ENCODE measurements at places on chromosomes 16 and 17. TPM values are rescaled to one million over a fixed set of nuclear protein-coding genes. Genes with fewer than 3 reads are reported as not detected.

- DNase-seq = no peak
Observed at GRCh38 chr17:77716289-77716926, 242.1 kb upstream of the TNRC6C start.

GRCh38 chr17:43134774-43135453 is 9.8 kb upstream of the BRCA1 start:
- no peak for DNase-seq

DNA sequence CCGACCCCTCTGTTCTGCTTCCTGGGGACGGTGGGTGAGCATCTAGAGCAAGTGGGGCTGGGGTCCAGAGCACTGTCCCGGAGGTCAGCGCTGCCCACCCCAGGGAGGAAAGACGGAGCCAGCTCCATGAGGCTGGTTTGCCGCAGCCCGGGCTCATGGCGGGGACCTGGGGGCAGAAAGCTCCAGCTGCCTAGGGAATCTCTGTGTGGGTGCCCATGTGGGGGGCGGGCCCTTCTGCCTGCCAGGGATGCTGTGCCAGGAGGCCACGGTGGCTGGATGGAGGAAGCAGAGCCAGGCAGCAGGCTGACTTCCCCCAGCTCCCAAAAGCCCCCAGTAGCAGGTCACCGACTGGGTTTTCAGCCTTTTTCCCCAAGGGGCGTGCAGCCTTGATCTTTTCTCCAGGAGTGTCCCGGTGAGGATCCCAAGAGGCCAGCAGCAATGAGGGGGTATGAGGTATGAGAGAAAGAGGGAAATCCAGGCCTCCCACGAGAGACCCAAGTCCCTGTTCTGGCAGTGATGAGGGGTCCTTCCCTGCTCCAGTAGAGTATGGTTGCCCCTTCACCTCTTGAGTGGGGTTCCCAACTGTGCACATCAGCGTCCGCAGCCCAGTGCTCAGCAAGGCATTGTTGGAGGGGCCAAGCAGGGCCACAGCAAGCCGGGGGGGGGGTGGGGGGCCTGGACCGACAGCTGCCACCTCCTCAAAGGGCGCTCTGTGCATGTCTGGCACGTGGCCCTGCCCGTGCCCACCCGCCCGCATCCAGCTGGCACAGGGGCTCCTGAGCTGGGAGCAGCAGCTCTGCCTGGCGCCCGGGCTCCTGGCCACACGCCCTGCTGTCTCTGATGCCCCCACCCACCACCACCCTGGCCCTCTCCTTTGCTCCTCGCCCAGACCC is 15.6 kb upstream of the BCAR1 start:
- DNase-seq = peak; percentile 65

- DNase-seq = no peak
Observed at GRCh38 chr17:2571523-2572303, 21.7 kb upstream of the PAFAH1B1 start.

DNA sequence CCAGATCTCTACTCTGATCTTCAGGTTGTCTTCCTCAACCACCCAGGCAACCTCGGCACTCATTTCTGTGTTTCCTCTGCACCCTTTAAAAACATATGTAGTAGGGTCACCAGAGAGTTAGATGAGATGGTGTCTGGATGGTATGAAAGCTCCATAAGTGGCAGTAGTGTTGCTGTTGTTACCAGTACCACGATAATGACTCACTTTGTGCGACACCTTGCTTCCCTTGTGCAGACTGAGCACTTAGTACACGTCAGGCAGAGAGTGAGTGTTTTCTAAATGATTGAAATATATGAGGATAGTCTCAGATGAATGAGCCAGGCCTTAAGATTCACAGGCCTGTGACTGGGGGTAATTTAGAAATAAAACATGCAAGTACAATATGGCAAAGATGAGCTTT is 188.7 kb downstream of the MAF start:
- no peak for DNase-seq

GRCh38 chr16:49854796-49855203 is 1.1 kb downstream of the ZNF423 start:
- peak; percentile 79 for DNase-seq

DNA sequence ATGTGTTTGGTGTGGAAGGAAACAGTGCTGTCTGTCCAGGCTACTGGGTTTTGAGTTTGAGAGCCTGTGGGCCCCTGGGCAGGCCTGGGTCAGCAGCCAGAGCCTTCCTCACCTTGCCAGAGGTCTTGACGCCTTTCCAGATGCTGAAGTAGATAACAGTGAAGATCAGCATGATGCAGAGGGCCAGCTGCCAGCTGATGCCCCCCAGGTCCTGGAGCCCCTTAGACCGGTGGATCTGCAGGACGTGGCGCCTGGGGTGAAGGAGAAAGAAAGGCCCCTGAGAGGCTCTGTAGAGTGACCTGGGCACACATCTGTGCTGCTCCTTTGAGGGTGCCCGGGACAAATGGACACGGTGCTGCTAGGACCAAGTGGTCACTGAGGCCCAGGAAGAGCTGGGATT is 18.4 kb downstream of the SLC6A4 start:
- no peak for DNase-seq

GRCh38 chr17:5437721-5438317 is 1.1 kb downstream of the C1QBP start:
- DNase-seq = no peak

- no peak for DNase-seq
Observed at GRCh38 chr17:2108170-2108569, 53.3 kb downstream of the HIC1 start.

- DNase-seq = no peak
Observed at GRCh38 chr17:37750768-37751475, 6.1 kb upstream of the HNF1B start.

- DNase-seq = no peak
Observed at GRCh38 chr17:59733697-59734096, 26.2 kb downstream of the VMP1 start.

GRCh38 chr17:46205975-46206374 is 12.7 kb upstream of the KANSL1 start:
- DNase-seq = no peak

DNA sequence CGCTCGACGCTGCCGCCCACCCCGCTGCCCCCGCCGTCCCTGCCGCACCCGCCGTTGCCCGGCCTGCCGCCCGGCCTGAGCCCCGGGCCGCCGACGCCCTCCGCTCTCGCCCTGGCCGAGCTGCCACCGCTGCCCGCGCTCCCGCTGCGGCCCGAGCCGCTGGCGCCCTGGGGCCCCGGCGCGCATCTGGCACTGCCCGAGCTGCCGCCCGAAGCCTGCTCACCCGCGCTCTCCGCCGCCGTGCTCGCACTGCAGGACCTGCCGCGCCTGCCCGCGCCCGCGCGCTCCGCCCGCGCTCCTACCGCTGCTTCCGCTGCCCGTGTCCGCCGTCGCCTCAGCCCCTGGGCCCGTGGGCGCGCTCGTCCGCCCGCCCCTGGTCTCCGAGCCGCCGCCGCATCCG is 8.4 kb upstream of the CLDN9 start:
- DNase-seq = no peak

DNA sequence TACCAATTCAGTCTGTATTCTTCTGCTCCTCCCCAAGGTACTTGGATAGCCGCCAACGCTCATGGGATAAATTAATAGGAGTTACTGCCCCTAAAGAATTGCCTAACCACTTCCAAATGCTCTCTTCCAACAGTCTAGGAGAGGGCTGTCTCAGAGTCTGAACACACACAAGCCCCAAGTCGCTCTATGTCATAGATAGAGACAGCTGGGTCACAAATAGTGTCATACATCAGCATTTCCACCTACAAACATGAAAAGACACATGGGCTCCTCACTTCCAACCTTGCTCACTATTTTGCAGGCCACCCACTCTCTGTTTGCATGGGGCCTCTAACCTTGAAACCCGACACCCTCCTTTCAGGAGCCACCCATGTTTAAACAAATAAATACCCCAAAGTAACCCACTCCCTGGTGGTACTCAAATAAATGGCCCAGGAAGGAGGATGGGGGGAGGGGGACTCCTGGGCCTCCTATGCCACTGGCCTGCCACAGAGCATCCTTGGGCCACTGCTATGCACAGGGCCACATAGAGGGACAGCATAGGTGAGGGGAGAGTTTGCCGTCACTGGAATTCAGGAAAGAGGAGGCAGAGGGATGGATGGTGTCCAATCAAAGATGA is 265.9 kb downstream of the SOX9 start:
- no peak for DNase-seq

DNA sequence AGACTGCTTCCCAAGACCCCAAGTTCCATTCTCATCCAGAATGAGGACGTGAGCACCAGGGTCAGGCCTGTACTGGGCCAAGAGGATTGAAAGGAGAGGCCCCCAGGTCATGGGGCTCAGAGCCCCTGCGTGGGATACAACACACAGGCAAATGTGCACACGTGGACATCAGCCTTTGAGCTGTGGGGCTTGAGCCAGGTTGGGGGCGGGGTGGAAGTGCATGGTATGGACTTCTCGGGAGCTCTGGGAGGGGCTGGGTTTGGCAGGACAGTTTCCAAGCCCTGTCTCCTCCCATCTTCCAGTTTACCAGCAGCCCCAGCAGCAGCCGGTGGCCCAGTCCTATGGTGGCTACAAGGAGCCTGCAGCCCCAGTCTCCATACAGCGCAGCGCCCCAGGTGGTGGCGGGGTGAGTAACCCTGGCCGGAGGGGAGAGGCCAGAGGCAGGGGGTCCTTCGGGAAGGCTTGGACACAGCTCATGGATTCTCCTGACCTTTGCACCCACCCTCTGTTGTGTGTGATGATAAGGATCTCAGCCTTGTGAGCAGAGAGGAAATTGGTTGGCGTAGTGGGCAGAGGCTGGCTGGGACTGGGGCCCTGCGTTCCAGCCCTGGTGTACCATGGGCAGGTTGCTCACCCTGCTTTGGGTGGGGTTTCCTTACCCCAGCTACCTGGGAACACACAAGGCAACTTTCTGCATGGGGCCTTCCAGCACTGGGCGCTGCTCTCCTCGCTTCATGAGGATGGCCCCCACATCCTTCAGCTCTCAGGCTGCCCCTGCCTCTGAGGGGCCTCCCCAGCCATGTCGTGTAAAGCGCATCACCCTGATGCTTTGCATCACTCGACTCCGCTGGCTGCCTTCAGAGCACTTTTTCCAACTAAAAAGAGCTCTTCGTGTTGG is 10.4 kb upstream of the LASP1NB start:
- no peak for DNase-seq

DNA sequence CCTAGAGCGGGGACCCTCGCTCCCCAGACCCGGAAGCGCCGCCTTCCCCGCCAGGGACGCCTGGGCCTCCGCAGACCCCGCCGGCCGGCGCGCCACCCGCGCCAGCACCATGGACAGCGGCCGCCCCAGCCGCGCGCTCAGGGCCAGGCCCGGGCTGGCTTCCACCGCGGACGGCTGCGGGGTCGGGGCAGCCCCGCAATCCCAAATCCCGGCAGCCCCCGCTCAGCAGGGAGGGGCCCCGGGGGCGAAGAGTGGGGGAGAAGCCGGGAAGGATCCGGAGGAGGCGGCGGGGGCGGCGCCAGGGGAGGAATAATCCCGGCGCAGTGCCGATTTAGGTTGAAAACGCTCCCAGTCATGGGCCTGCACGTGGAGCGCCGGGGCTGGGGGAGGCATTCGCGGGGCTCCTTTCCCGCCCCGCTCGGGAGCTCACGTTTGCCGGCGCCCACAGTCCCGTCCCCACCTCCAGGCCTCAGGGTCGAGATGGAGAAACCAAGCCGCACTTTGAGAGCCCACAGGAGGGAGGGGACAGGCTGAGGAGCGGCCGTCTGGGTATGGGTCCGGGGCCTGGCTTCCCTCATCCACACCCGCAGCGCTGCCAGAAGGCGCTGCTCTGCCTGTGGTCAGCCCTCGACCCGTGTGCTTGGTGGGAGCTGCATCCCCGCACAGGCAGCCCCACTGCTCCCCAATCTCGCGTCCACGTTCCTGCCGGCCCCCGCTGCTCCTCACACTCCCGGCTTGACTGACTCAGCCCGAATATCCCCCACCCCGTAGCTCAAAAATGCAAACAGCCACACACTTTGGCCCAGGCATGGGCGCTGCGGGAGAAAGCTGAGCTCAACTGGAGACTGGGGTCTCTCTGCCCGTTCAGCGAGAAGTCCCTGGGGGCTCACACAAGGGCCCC is 4.7 kb downstream of the FBXL16 start:
- no peak for DNase-seq

GRCh38 chr17:54063639-54064038 is 240.9 kb downstream of the KIF2B start:
- no peak for DNase-seq

- DNase-seq = no peak
Observed at GRCh38 chr17:29585080-29585751, 4.2 kb downstream of the GIT1 start.

Gene CMTM1
- total RNA-seq = 0.69 TPM

Gene FNDC8
- total RNA-seq = not detected

Gene GAS2L2
- 0.05 TPM for total RNA-seq

Gene WNK4
- total RNA-seq = 0.51 TPM

Gene METTL2A
- total RNA-seq = 4.6 TPM

Gene GRIN2C
- 0.12 TPM for total RNA-seq

Gene MYLK3
- 0.37 TPM for total RNA-seq

Gene TRAF7
- 43.2 TPM for total RNA-seq

Gene MT1F
- 29.1 TPM for total RNA-seq

Gene TBX21
- total RNA-seq = 0.40 TPM

Gene CX3CL1
- total RNA-seq = 5.7 TPM

Gene PDE6G
- not detected for total RNA-seq

Gene CDH11
- total RNA-seq = 3.4 TPM

Gene GRIN2A
- total RNA-seq = 2.2 TPM

All from pancreas (tissue), 10 donors.